ENCODE measurements at places on chromosomes 11 and 22.

DNA sequence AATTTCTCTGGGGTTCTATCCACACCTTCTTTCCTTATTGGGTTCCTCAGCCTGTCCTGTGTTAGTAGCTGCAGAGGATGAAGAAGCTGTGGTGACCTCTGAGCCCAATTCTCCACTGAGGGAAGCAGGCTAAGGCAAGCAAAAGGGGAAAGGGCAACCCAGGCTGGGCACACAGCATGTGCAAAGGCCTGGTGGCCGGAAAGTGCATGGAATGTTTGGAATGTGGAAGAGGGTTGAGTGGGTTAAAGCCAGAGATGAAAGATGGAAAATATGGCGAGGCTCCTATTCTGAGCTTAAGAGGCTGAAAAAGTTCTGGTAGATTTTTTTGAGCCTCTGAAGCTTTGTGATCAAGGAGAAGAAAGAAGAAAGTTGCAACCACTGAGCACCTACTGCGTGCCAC, 247.1 kb downstream of the MIAT start:
- DNase-seq = no peak

GRCh38 chr22:24090581-24090980, 79.5 kb downstream of the CABIN1 start:
- DNase-seq = no peak

DNA sequence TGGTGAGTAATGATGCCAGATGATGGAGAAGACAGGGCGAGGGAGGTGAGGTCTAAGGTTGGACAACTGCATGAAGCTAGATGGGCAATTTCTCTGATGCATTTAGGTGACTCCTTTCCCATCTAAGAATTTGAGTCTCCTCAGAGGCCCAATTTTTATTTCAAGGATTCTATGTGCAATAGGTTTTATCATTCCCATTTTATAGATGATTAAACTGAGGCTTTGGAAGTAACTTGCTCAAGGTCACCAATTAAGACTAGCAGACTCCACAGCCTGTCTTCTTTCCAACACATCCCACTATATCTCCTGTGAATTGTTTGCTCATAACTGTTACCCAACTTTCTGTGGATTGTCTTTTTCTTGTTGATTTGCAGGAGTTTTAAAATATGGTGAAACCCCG, 28.5 kb downstream of the DSCAML1 start:
- no peak for DNase-seq

DNA sequence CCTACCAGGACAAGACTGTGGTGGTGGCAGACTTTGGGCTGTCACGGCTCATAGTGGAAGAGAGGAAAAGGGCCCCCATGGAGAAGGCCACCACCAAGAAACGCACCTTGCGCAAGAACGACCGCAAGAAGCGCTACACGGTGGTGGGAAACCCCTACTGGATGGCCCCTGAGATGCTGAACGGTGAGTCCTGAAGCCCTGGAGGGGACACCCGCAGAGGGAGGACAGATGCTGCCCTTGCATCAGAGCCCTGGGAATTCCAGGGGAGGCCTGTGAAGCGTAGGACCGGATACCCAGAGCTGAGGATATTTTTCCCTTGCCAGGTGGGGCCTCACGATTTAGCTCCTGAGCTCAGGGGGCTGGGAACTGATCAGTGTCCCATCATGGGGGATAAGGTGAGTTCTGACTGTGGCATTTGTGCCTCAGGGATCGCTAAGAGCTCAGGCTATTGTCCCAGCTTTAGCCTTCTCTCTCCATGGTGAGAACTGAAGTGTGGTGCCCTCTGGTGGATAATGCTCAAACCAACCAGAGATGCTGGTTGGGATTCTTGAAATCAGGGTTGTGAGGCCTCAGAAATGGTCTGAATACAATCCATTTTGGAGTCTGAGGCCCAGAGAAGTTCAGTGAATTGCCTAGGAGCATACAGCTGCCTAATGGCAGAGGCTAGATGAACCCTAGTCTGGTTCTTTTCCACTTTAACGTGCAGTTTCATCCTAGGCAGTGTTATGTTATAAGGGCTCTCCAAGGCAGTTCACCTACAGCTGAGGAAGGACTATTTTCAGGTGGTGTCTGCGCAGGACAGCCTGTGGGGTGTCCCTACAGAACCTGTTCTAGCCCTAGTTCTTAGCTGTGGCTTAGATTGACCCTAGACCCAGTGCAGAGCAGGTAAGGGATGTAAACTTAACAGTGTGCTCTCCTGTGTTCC, 19.5 kb downstream of the PIK3IP1 start:
- DNase-seq = no peak

DNA sequence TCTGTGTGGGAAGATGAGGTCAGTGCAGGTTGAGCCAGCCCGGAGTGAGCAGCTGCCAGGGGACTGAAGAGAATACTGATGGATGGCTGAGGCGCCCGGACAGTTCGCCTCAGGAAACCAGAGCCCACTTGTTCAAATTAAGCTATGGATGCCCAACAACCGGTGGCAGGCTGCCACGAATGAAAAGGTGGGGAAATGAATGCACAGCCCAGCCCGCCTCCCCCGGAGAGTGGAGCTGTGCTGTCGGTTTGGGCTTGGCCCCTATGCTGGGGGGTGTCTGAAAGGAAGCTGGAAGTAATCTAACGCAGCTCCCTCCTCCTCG, 21.9 kb downstream of the HSPA8 start:
- no peak for DNase-seq

GRCh38 chr11:70481625-70482528, 83.5 kb downstream of the CTTN start:
- DNase-seq = no peak

GRCh38 chr11:38402063-38402462, 1804.0 kb upstream of the RAG2 start:
- no peak for DNase-seq

- no peak for DNase-seq
These were observed 2.0 kb downstream of the TOP3B start for GRCh38 chr22:21980547-21980946.

DNA sequence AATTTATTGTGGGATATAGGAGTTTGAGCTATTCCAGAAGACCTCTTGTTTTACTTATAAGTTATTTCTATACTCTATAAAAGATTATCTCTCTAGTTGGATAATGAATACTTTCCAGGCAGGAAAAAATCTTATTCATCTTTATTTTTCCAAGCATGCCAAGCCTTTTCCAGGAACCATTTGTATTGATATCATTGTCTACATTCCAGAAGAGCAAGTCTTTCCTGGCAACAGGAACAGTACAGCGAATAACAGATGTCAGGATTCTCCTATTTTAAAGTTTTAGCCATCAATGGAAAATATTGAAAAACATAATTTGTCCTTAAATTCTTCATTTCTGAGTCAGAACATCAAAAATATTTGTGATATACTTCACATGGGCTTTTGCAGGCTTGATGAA, 5.2 kb upstream of the NXPE1 start:
- no peak for DNase-seq

GRCh38 chr22:49958366-49958921, 2.1 kb upstream of the PIM3 start:
- no peak for DNase-seq

DNA sequence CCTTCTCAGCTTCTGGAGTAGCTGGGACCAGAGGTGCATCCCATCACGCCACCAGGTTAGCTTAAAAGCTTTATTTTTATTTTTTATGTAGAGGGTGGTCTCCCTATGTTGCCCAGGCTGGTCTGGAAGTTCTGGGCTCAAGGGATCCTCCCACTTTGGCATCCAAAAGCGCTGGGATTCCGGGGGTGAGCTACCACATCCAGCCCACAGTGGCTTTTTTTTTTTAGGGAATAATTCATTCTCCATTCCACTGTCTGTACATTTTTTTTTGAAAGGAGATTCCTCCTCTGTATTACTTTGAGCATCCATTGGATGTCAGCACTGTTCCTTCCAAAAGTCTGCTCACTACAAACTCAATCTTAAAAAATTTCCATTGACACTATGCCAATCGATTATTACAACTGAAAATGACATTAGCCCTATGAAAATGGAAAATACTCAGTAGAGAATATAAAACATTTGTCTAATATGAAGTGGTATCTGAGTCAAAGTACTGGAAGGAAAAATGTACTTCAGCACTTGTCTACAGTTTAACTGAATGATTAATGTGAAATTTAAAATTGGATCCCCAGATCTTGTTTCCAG, 1.3 kb upstream of the LPXN start:
- no peak for DNase-seq

DNA sequence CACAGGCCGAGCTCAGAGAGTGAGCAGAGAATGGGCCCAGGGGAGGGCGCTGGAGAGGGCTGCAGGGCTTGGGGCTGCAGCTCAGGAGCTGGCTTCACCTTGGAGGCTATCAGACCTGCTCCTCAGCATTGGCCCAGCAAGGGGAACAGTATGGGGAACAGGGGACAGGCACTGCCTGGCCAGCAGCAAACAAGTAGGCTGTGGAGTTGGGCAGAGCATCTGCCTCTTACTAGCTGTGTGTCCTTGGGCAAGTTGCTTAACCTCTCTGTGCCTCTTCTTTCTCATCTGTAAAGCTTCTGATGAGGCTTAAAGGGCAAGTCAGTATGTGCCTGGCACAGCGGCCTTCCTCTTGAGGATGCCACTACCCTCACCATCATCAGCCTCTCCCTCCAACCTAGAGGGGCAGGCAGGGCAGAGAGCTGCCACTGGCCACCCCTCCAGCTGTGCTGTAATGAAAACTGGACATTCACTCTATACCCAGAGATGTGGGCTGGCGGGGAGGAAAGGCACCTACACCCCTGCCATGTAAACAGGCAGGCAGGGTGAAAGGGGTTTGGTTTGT, 7.5 kb upstream of the CDKN1C start:
- no peak for DNase-seq

- DNase-seq = no peak
These were observed 1.1 kb upstream of the VPS37C start for GRCh38 chr11:61162092-61162941.

- no peak for DNase-seq
These were observed 9.9 kb upstream of the EIF4G2 start for GRCh38 chr11:10818594-10818993.

DNA sequence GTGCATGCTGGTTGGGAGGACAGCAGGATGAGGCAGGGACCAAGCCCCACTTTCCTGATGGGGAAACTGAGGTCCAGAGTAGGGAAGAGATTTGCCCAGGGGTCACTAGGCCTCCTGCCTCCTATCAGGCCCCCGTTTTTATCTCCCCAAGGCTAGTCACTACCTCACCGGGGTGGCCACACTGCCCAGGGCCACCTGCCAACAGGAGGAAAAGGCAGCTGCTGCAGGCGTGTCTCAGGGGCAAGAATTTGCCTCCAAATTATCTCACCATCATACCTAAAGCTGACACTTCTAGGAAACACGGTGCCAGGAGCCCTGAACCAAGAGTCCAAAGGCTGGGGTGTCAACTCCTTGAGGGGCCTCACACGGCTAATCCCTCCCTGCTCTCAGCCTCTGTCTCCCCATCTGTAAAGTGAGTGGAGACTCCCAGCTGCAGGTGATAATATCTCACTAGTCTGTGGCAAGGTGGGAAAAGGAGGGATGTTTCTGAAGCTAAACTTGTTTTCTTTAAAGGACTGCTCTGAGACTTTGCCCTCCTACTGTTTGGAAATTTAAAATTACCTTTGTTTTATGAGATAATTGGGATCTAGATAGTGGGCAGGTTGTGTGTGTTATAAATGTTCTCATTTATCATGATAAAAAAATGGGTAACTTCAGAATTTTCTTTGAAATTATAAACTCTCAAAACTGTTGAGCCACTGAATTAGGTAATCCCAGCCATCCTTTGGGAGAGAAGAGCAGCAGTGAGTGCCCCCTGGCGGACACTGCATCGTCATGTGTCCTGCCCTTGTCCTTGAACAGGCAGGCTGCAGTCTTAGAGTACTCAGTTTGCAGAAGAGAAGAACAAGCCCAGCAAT, 60.0 kb downstream of the MYO7A start:
- peak; percentile 56 for DNase-seq

- DNase-seq = no peak
These were observed 9.6 kb upstream of the CLDN5 start for GRCh38 chr22:19533857-19534256.

DNA sequence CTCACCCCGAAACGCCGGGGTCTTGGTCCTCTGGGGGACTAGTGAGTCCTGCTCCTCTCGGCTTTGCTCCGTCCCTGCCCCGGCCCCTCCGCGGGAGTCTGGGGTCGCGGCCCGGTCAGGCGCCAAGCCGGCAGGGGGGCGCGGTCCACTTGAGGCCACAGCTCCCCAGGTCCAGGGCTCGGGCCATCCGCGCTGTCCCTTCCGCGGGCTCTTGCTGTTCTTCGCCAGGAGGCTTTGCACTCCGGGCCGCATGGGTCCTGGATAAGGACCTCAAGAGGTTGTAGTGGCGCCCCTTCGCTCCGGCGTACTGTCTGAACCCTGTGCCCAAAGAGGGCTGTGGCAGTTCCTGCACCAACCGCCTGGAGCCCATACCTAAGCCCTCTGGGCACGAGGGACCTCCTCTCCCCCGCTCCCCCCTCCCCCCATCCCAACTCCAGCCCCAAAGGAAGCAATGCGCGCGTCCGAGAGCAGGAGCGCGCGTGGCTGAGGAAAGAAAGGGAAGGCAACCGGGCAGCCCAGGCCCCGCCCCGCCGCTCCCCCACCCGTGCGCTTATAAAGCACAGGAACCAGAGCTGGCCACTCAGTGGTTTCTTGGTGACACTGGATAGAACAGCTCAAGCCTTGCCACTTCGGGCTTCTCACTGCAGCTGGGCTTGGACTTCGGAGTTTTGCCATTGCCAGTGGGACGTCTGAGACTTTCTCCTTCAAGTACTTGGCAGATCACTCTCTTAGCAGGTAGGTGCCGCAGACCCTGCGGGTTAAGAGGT, at the start of gene ADM:
ADM (plus strand) TSS at position 579 of the 767 bp plus-strand sequence. CDS start 628 bp downstream, outside the sequence.
- DNase-seq = peak; percentile 77

DNA sequence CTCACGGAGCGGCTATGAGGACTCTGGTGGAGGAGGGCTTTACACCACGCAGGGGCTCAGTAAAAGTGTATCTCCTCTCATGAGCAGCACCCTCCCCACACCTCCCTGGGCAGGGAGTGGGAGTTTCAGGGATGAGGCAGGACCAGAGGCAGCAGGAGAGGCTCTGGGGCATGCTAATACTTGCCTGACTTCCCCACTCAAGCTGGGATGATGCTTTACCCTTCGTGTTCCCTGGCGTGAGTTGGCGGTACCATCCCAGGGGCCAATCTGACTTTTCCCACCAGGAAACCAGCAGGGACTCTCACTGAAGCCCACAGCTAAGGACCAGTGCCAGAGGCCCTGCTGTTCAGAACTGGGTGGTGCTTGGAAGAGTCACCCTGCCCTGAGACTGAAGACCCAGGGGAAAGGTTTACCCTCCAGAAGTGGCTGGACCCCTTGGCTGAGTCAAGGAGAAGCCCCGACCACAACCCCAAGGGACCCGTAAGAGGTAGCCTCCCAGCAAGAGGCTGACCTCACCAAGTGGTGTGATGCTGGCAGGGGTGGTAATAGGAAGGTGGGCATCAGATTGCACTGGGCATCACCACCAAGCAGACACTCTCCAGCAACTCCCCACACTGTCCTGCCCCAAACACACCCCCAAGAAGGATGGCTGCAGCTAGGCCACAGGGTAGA, 65.6 kb downstream of the THAP12 start:
- no peak for DNase-seq

- no peak for DNase-seq
These were observed 14.1 kb downstream of the TNKS1BP1 start for GRCh38 chr11:57310630-57311086.
